ENCODE measurements at places on chromosomes 12 and 14.

- DNase-seq, result no peak
These were observed 5.9 kb upstream of the MYO1A start for GRCh38 chr12:57055824-57056223.

DNA sequence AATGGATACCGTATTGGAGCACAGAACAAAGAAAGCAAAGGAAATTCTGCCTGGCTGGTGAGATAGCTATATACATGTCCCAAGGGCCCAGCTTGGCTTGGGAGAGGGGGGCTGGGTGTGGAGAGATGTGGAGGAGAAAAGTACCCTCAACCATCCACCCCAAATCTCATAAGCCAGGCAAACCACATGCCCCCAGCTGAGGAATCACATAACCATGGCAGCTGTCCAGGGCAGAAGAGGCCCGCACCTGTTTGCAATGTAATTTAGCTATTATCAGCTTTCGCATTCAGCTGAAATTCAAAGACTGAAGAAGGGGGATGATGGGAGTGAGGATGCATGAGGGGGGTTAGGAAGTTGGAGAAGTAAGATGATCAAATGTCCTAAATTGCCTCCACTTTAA, 196.1 kb downstream of the TBX5 start:
- DNase-seq, result no peak

DNA sequence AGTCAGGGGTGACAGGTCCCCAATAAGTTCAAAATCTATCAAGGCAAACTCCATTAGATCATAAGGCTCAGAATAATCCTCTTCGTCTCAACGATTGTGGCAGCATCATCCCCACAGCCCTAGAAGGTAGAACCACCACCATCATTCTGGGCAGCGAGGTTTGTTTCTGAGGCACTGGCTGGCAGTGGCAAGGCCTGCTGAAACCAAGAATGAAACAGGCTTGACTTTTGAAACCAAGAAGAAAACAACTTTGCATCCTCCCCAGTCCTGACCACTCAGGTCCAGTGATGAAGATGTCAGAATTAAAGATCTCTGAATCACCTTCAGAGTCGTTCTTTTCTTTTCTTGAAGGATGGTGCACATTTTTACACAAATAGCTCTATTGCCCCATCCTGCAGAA, 152.6 kb upstream of the SYT1 start:
- no peak for DNase-seq

DNA sequence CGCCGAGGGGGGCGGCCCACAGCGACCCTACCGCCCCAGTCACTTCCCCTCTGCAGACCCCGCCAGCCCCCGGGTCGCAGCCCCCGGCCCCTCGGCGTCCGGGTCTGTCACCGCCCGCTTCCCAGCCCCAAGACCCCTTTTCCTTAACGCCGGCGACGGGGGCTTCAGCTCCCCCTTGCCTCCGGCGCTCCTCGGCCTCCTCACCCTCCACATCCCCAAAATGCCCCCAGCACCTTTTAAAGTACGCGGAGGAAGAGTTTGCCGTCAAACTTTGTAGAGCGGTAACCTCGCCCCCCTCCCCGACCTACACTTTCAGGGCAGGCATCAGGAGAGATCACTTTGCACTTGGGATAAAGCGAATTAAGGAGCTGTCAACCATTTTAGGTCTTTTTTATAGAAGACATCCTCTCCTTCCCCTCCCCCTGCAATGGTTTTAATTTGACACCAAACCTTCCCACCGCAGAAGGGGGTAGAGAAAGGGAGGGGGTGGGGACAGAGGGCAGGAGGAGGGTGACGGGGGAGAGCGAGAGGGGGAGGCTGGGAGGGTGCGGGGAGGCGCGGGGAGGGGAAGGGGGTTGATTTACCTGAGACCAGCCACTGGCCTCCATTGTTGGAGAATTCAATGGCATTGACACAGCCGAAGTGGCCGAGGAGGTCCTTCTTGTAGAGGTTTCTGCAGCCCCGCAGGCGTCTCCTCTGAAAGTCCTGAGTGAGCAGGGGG, 578 bp downstream of the DCAF5 start:
- peak; percentile 34 for DNase-seq

DNA sequence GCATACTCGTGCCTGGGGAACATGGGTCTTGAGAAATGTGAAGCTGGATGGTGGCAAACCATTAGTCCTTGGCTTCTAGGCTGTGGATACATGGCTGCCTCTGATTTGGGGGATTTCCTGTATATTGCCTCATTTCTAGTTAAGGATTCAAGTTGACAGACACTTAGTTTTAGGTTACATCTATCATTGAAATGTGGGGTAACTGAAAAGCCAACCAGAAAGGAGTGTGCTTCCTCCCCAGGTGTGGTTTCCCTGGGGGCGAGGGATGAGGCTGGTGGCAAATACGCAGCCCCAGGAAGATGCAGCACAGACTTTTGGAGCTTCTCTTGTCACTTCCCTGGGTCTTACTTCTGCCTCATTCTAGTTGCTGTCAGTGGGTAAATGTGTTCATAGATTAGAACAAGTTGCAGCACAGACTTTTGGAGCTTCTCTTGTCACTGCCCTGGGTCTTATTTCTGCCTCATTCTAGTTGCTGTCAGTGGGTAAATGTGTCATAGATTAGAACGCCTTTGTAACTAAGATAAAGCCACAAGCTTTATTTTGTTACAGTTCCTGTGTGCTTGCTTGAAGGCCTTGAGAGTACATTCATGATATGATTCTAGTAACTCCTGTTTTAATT, 85.1 kb downstream of the BORCS5 start:
- no peak for DNase-seq

DNA sequence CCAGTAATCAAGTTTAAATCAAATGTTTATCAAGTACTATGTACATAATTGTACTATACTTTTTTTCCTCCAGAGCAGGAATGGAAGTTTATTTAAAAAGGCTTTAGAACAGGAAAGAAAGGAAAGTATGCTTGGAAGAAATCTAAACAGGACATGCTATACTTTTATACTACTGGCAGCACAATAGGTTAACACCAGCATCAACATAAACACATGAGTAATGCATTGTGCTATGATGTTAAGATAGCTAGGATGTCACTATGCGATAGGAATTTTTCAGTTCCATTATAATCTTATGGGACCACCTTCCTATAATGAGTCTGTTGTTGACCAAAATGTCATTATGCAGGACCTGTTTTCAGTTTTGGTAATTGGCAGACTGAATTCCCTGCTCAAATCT, 41.5 kb upstream of the ANKS1B start:
- no peak for DNase-seq

- DNase-seq, result no peak
These were observed 18.7 kb downstream of the RASAL1 start for GRCh38 chr12:113116875-113117274.

- DNase-seq, result no peak
These were observed 59.8 kb upstream of the KIF21A start for GRCh38 chr12:39502726-39503125.

DNA sequence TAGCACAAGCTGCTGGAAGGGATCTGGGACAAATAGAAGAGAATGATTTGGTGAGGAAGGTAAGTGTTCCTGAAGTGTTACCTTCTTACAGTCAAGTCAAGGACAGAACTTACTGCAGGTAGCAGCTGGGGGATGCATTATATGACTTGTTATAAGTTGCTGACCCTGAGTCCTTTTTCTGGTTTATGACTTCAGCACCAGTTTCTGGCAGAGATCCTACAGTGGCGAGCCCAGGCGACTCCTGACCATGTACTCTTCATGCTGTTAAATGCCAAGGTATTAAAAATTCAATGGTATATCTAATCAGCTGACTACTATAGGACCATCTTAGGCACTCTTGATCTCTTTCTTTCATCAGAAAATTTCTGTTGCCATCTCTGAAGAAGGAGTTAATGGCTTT, 45.1 kb upstream of the ATF1 start:
- no peak for DNase-seq

- no peak for DNase-seq
These were observed 32.4 kb upstream of the AP4S1 start for GRCh38 chr14:30993071-30993470.

DNA sequence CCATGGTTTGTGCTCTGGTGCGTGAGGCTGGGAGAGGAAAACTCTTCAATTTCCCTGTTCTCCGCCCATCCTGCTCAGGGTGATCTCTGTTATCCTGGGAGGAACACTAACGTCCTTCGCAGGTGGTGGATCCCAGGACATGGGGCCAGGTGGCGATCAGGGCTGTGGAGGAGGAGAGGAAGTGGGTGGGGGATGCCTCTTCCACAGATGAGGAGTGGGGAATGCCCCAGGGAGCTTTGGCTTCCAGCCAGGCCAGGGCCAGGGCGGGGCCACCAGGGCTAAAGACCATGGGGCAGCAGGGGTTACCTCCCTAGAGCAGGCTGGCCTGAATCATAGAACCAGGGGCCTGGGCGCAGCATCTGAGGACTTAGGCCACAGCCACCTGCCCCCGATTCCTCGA, 3.3 kb upstream of the KRT75 start:
- no peak for DNase-seq

DNA sequence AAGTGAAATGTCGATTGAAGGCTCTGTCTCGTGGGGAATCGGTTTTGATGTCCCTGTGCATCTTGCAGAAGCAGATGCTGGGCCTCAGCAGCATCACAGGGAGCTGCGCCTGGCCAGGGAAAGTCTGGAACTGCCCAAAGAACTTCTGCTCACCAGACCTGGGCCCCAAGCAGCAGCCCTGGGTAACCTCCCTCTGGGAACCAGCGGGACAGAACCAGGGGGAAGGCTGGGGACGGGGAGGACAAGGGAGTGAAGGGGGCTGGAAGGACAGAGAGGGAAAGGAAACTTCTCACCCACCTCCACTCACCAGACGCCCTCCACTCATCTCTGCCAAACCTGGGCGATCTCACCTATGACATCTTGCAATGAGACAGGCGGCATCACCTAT, 26.8 kb upstream of the C14orf180 start:
- no peak for DNase-seq

DNA sequence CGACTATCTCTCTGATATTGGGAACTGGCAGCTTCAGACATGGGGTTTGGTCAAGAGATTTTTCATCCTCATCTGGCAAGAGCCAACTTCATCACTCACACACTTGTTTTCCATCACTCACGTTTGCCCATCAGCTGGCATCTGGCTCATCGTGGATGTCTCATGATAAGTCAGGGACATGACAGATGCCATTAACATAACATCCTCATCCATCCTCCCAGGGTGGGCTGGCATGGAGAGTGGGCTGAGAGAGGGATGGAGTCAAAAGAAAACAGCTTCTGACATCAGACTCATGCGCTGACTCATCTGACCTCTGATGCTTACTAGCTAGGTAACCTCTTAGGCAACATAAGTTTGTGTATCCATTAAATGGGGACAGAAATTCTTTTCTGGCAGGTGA, 1.8 kb upstream of the VSX2 start:
- DNase-seq, result no peak

GRCh38 chr14:42192738-42193653, 586.3 kb downstream of the LRFN5 start:
- no peak for DNase-seq

DNA sequence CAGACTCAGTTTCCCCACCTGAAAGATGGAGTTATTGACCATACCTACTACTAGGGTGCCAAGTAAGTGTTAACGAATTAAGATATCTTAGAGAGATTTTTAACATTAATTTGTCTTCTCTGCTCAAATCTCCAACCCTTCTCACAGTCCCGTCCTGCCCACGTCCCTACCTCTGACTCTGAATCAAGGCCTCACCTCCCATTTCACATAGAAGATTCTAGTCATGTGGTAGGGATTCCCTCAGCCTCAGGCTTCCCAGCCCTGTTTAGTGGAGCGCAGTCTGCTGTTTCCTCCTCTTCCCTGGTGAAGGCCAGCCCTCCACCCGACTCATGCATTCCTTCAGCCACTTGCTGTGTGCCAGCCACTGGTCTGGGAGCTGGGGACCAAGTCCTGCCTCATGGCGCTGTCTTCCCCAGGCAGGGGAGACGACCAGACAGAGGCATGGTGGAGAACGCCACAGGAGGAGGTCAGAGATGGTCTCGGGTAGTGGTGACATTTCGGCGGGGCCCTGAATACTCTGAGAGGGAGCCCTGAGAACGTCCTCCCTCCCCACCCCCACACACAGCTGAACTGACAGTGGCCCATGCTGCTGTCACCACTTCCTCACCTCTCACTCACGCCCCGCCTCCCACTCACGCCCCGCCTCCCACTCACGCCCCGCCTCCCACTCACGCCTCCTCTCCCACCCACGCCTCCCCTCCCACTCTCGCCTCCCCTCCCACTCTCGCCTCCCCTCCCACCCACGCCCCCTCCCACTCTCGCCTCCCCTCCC, 38.8 kb downstream of the TMEM63C start:
- no peak for DNase-seq

DNA sequence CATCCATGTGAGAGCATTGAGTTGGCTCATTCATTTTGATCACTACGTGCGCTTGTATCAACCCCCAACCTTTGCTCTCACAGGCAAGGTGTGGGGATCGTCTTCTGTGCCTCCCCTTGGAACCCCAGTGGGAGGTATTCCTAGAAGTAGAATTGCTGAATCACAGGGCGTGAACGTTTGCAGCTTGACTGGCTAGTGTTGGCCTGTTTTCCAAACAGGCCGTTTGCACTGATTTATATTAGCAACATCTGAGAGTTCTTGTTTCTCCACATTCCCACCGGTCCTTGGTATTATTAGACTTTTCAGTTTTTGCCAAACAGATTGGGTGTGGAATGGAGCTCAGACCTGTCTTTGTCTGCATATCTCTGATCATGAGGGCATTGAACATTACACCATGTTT, 288.6 kb upstream of the PWP1 start:
- no peak for DNase-seq
